ENCODE measurements at places on chromosomes 1 and 21.

DNA sequence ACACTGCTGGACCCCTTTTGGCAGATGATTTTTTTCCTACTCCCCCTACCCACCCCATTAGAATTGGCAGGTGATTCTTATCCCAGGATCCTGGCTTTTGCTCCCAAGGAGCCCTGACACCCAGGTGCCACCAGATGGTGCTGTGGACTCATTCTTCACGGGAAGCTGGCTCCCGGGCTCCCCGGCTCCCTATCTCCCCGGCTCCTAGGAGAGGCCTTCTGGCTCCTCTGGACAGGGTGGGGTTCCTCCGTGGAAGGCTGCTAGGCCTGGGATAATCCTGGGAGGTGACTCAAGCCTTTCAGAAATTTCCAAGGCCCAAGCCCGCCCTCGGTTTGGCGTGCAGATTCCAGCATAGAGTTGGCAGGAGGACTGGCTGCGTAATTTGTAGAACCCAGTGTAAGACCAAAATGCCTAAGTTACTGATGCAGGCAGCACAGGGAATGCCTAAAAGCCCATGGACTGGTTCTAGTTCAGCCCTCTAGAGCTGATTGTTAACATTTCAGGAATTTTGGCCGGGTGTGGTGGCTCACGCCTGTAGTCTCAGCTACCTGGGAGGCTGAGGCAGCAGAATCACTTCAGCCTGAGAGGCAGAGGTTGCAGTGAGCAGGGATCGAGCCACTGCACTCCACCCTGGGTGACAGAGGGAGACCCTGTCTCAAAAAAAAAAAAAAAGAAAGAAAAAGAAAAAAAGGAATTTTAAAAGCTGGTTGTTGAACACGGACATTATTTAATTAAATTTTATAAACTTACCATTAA, 6.8 kb upstream of the BSDC1 start:
- peak; percentile 49 for DNase-seq

GRCh38 chr1:99849744-99850458, at the start of gene AGL:
Gene AGL, plus strand, starts transcription at chr1:99850361. Its CDS starts 682 bp downstream, at chr1:99851043.
- DNase-seq, result peak; percentile 88

DNA sequence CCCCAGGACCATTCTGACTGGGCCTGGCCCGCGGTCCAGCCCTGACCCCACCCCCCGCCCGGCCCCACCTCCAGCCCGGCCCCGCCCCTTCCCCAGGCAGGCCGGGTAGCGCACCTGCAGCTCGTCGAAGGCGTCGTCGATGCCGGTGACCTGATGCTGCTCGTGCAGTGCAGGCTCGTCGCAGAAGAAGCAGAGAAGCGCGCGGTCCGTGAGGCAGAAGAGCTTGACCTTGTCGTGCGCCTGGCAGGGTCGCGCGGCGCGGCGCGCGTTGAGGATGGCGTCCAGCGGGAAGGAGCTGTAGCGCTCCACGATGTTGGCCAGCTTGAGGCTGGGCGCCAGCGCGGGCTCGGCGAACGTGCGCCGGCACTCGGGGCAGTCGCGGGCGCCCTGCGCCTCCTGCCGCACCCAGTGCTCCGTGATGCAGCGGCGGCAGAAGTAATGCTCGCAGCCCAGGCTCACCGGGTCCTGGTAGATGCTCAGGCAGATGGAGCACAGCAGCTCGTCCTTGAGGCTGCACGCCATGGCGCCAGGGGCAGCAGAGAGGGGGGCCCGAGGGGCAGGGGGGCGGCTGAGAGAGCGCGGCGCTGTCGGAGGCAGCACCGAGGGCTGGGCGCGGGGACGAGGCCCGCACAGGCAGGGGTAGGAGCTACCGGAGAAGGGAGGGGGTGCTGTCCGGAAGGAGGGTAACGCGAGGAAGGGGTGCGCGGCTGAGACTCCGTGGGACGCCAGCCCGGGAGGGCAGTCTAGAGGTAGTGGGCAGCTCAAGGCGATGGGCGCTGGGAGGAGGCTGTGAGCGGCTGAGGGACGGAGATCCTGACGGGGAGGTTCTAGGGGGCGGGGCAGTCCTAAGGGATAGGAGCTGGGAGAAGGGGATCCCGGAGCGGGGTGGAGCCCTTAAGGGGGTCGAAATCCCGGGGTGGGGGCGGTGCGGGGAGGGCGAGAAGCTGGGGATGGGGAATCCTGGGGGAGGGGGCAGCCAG, 642 bp downstream of the TRIM62 start:
- peak; percentile 84 for DNase-seq

DNA sequence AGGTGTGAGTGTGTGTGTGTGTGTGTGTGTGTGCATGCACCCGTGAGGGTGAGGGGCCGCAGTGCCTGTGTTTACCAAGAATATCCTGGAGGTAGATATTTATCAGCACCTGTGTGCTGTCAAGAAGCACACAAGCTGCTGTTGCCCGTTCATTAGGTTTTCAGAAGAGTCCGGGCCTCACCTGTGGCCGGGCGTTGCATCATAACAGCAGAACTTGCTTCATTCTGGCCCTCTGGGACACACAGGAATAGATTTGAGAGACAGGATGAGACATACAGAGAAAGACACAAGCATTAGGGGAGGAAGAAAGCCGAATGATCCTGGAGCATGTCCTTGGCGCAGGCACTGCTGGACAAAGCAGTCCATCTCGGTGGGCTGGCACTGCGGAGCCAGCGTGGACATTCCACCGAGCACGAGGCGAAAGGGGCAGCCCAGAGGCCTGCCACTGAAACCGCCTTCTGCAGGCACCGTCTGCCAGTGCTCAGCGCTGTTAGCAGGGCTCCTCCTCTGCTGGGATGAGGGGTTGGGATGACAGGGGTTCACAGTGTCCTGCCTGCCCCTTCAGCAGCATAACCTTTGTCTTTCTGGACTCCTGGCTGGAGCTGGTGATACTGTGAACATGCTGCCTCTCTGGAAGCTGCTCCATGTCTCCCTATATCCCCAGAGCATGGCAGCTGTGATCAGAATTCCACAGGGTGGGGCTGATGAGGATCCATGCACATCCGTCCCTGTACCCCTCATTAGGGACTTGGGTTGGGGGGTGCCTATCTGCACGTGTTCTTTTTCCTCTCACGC, 81.1 kb downstream of the PEX14 start:
- no peak for DNase-seq

DNA sequence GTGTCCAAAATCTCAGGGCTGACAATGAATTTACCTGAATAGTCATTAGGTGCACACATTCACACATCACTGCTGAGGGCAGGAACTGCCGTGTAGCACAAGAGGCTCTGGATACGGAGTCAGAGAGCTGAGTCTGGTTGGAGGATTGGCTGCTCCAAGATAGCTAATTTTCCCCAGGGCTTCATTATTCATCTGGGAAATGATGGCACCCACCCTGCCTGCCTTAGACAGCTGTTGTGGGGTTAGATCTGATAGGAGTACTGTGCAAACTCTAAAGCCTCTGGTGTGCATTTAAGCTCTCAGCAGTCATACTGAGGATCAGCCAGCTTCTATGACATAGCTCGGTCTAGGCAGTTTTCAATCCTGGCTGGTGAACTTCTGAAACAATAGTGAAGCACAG, 67.0 kb downstream of the LMX1A start:
- no peak for DNase-seq

DNA sequence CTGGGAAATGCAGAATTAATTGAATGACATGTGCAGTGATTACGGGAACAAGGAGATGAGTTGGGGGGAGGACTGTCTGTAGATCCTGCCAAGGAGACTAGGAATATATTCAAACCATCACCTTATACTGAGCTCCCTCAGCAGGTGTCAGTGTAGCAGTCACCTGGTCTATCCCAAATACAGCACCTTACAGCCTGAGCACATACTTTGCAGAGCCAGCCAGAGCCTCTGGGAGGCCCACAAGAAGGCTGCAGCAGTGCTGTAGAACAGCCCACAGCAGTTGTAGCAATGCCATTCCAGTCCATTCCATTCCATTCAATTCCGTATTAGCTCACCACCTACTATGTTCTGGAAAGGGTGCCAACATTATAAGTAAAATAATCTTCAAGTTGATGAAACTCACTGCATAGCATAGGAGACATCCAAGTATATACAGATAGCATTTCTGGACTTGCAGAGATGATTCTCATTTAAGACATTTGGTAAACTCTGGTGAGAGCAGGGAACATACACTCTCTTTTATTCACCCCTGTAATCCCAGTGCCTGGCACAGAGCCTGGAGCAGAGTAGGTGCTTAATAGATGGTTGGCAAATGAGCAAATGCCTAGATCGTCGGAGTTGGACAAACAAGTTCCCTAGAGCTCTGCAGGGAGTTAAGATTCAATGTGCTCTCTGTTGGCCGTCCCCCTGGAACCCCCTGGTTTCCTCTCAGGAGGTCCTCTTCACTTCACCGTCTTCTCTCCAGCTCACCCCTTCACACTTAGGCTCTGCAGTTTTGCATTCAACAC, 44.7 kb downstream of the KCNC4 start:
- no peak for DNase-seq

GRCh38 chr1:230633469-230633868, 8.8 kb upstream of the COG2 start:
- no peak for DNase-seq

DNA sequence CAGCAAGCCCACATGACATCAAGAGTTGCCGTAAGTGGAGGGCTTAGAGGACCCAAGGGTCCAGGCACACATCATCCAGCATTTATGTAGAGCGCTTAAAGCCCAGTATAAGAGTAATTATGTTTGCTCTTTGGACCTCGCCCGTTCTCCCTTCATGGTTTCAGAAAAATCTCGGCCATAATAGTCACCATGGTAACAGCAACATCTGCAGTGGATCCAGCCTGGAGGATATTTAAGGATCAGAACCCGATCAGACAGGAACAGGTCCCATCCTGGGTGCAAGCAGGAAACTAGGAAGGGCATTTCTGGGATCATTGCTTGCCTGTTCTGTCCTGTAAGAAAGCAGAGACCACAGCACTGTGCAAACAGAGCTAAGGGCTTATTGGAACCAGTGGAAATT, 89.9 kb upstream of the KAZN start:
- no peak for DNase-seq

GRCh38 chr1:155993595-155993994, 15.2 kb upstream of the ARHGEF2 start:
- no peak for DNase-seq

- no peak for DNase-seq
These were observed 289.4 kb downstream of the ADGRL2 start for GRCh38 chr1:82090104-82090503.

DNA sequence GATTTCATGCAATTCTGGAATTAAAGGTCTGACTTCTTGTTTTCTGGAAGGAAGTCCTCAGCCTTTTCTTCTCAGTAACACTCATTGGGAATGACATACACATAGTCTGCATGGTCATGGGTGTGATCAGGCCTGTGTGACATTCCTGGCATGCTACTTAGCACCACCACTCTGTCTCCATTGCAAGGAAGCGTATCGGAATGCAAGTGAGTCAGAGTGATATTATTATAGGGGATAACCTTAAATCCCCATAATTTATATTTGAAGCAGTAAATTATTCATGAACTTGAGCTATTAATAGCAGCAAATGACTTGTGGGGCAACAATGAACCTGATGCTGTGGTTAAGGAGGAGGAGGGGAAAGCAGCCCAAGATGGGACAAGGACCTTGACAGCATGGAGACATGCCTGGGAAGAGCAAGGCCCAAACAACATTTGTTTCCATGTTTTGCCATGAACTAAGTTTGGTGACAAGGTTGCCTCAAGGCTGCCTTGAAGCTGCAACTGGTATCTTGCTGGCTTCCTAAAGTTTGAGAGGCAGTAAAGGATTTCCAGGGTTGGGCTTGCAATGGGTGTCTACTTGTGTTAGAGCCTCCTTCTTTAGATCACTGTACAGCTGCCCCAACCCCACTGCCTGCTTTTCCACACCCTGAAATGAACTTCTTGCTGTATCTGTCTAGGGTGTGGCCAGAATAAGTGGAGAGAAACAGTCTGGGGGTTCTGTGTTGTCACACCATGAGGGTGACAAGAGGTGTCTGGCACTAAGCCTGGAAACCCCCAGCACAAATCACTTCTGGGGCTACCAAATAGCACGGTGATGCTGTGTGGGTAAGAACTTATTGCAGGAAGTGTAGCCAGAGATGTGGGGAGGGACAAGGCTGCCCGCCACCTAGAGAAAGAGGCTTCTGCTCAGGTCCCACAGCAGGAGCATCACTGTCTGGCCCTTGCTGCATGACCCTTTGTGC, 4.6 kb downstream of the MAB21L3 start:
- DNase-seq, result no peak

DNA sequence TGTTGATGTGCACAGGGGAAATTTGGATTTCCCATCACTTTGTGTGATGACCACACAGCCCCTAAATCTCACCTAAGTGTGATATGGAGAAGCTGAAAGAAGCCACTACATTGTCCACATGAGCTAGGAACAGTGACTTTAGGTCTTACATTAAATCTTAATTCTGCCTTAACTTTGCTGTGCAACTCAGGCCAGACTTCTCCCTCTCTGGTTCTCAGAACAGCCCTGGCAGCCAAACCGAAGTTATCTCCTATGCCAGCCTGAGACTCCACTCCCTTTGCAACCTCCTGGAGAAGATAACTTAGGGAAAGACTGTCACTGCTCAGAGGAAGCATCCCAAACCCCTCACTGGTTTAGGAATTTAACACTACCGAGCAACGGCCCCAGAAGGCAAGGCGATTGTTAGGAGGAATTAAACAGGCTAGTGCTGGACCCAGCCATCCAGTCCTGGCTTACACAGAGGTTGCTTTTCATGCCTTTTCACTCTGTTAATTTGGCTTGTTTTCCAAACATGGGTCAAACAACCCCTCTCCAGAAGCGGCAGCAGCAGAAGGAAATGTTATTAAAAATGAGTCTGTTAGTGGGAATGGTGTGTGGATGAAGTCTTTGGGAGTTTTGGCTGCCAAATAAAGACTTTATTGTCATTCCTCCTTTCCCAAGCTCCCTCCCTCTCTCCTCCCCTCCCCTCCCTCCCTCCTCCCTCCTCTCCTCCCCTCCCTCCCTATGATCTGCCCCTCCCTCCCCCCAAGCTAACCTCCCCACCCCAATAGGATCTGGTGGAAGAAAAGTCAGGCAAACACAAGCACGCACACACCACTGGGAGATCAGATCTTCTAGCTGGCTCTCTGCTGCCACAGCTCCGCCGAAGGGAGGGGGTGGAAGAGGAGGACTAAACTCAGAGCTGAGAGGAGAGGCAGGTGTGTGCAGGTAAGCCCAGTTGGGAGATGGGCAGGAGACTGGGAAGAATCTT, at the start of gene PRELP:
TSS of gene PRELP (plus strand) at position 795 of the 970 bp plus-strand sequence. CDS start 7,379 bp downstream, outside the sequence.
- no peak for DNase-seq

Measured in stimulated activated CD4-positive, alpha-beta T cell treated with anti-CD3 and anti-CD28 coated beads, Interleukin-1b, Interleukin-23, amount 100 ng/mL, for 48 hours (primary cell).